Myocyte (in vitro differentiated cells): ENCODE measurements at places on chromosomes 3 and 15. TPM values are rescaled to one million over a fixed set of nuclear protein-coding genes. Genes with fewer than 3 reads are reported as not detected.
A peak's percentile ranks its signal among the peaks of the same experiment; 100 is the strongest.

GRCh38 chr3:185815391-185816282 lies 9.2 kb downstream of the IGF2BP2 start:
- DNase-seq, result peak; percentile 34

The FAH gene
- total RNA-seq, result 15.6 and 15.7 TPM in 2 replicates

- DNase-seq, result no peak
Observed at GRCh38 chr3:127552038-127552437, 38.5 kb downstream of the TPRA1 start.

- DNase-seq, result no peak
Observed at GRCh38 chr3:62712746-62713145, 162.5 kb downstream of the CADPS start.

The GOLGA6B gene
- 0.21 TPM in 1 of 2 replicates, not detected in the other for total RNA-seq

GRCh38 chr15:98438326-98438725 lies 210.0 kb upstream of the IGF1R start:
- no peak for DNase-seq

DNA sequence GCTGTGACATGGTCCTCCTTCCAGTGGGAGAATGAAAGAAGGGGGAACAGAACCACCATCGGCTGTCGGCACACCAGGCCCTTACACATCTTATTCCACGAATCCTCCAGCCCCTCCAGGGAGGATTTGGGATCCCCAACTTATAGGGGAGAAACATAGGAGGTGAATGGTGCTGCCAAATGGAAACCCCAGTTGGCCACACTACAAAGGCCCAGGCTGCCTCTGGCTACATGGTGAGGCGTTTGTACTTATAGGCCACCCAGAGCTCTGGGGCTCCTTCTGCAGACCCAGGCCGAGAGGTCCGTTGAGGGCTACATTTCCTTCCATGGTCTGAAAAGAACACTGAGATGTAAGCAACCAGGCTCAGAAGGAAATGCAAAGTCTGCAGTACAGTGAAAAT lies 12.0 kb downstream of the AMOTL2 start:
- no peak for DNase-seq

DNA sequence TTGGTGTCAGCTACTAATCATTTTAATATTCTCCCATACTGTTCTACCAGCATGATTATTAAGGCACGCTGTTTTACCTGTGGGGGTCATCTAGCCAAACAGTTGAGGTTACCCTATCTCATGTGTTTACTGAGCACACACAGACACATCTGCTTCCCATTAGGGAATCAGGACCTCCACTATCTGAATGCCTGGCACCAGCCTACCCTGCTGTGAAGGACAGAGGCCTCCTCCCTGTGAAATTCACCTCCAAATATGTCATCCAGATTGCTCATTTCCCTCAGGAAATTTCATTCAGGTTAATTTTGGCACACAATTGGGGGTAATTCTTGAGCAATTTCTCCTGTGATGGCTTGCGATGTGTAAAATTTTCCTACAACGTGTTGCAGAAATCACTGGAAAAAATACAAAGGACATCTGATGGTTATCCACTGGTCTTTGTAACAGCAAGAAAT lies 155.6 kb upstream of the NR2E3 start:
- DNase-seq, result no peak

GRCh38 chr3:163450698-163451097 lies 1627.6 kb downstream of the SI start:
- DNase-seq, result peak; percentile 86

DNA sequence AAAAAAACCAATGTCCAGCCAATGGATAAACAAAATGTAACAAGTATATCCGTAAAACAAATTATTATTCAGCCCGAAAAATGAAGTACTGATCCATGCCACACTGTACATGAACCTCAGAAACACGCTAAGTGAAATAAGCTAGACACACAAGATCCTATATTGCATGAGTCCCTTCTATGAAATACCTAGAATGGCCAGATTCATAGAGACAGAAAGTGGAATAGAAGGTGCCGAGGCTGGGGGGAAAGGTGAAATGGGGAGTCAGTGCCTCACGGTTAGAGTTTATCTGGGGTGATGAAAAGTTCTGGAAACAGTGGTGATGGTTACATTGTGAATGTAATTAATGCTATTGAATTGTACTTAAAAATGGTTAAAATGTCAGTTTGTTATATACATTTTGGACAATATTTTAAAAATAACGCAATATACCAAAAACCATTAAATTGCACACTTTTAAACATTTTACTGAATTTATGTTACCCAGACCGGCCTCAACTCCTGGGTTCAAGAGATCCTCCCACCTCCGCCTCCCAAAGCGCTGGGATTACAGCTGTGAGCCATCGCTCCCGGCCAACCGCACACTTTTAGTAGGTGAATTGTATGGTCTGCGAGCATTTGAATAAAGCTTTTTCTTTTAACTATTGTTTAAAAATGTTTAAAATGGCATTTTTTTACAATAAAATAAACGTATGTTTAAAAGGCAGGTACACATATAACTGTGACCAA lies 2.1 kb downstream of the RNF168 start:
- DNase-seq, result peak; percentile 24

GRCh38 chr3:46405301-46406019 lies 1.4 kb downstream of the CCR5AS start:
- no peak for DNase-seq

GRCh38 chr3:187773233-187774184 lies 28.2 kb upstream of the BCL6 start:
- DNase-seq, result no peak

The ITGB5 gene
- total RNA-seq, result 203 and 258 TPM in 2 replicates

GRCh38 chr15:55084216-55084615 lies 112.5 kb downstream of the RSL24D1 start:
- DNase-seq, result no peak

The KNG1 gene
- total RNA-seq, result not detected in 2 replicates

DNA sequence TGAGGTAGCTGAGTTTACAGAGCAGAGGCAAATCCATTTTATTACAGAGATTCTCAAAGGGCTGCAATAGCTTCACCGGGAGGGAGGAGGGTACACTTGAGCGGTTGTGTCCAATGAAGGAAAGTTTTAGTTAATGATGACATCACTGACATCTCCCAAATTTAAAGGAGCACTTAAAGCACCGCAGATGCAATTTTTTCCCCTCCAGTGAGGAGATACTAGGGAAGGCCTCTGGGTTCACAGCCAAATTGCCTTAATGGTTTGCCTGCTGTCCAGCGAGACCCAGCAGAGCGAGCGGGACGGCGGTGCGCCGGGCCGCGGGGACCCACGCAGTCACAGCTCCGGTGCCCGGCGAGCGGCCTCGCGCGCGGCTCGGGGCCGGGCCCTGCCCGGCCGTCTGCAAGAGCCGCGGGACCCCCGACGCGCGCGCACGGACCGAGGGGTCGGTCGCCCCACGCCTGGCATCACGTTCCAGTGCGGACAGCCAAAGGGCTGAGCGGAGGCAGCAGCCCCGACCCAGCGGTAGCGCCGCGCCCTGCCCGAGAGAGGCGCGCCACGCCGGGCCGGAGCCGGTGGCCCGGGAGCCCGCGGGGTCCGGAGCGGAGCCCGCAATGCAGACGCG lies 160.5 kb upstream of the CHRNA7 start:
- DNase-seq, result no peak

GRCh38 chr3:195160908-195161434 lies 110.0 kb downstream of the XXYLT1 start:
- no peak for DNase-seq

The NR2E3 gene
- not detected in 2 replicates for total RNA-seq

The PLD1 gene
- total RNA-seq, result 5.3 and 6.0 TPM in 2 replicates

DNA sequence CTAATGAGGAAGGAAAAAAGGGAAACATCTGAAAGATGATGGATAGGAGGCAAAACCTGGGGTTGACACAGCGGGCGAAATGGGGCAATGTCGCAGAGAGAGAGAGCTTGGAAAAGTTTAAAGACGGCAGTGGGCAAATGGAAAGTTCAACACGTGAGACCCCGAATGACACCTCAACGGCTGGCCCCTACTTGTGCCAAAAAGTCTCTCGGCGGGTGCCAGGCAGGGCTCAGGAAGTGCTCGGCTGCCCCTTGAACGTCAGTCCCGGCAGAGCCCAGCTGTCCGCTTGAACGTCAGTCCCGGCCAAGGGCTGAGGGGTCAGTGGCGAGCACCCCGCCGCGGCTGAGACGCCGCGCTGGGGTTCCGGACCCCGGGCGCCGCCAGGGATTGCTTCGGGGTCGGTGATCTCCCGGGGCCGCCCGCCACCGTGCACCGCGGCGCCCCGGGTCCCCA lies 658 bp downstream of the EOGT start:
- DNase-seq, result peak; percentile 79

The CCR8 gene
- total RNA-seq, result not detected in 2 replicates

- no peak for DNase-seq
Observed at GRCh38 chr15:79916502-79917132, 19.8 kb upstream of the MTHFS start.

The ISLR2 gene
- not detected in 2 replicates for total RNA-seq

The DNAJC17 gene
- 17.9 and 51.4 TPM in 2 replicates for total RNA-seq

GRCh38 chr3:119639494-119640350 lies 20.7 kb downstream of the POPDC2 start:
- DNase-seq, result no peak

DNA sequence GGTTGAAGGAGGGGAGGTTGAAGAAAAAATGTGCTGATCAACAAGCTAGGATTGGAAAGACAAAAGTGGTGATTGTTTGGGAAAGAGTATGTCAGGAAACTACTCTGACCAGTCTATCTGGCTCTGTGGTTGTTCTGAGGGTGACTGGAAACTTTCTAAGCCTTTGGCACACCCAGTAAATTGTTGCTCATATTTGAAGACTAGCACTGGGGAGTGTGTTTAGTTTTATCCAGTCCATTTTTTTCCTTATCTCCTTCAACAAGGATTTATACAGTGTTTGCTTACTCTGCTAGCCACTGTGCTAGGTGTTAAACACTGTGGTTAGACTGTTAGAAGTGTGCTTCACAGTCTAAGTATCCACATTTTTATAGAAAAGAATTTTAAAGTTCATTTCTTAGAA lies 28.8 kb downstream of the PPM1L start:
- no peak for DNase-seq

The MUC13 gene
- total RNA-seq, result not detected in 2 replicates

- DNase-seq, result no peak
Observed at GRCh38 chr3:100838157-100838556, 128.9 kb downstream of the TFG start.

The GOLGA8S gene
- total RNA-seq, result not detected in 2 replicates

The MINAR1 gene
- total RNA-seq, result 1.3 and 2.5 TPM in 2 replicates

GRCh38 chr3:45499529-45499928 lies 95.0 kb upstream of the LIMD1 start:
- DNase-seq, result peak; percentile 66

- DNase-seq, result peak; percentile 95
Observed at GRCh38 chr3:66428733-66429132, 72.1 kb downstream of the LRIG1 start.

The CPNE9 gene
- not detected in 2 replicates for total RNA-seq

GRCh38 chr15:87481126-87481525 lies 775.4 kb downstream of the NTRK3 start:
- no peak for DNase-seq

The ONECUT1 gene
- total RNA-seq, result not detected in 2 replicates

GRCh38 chr3:853489-853888 lies 239.3 kb upstream of the CNTN6 start:
- DNase-seq, result no peak

- DNase-seq, result no peak
Observed at GRCh38 chr3:106339551-106339950, 470.7 kb upstream of the CBLB start.

The DPPA4 gene
- 0.21 TPM in 1 of 2 replicates, not detected in the other for total RNA-seq

GRCh38 chr3:179589143-179589542 lies 15.3 kb downstream of the MRPL47 start:
- no peak for DNase-seq
